ENCODE measurements at places on chromosomes 11 and 22.

DNA sequence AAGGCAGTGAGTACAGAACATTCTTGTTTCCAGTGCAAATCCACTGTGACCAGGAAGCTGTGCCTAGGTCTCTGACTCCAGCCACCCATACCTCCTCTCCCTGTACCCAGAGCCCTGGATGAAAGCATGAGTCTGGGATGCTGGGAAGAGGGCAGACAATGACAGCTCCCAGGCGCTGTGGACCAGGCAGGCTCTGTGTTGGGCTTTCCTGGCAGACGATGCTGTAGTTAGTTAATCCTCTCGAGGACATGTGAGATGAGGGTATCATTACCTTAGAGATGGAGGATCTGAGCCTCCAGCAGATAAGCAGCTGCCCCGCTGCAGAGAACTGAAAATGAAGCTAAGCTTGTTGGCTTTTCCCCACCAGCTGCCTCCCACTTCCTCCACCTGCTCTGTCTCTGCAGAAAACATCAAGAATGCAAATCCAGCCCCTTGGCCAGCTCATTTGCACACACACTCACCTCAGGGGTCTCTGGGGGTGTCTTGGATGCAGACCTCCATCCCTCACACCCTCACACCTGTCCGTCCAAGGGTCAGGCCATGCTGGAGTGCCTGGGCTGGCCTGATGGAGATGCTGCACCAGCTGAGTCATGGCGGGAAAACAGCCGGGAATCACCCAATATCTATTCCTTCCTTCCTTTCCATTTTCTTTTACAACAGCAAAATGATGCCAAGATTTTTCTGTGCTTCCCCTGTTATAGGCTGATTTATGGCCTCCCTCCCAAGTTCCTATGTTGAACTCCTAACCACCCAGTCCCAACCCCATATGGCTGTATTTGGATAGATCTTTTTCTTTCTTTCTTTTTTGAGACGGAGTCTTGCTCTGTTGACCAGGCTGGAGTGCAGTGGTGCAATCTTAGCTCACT lies 94.9 kb upstream of the SEPTIN5 start:
- DNase-seq: no peak

DNA sequence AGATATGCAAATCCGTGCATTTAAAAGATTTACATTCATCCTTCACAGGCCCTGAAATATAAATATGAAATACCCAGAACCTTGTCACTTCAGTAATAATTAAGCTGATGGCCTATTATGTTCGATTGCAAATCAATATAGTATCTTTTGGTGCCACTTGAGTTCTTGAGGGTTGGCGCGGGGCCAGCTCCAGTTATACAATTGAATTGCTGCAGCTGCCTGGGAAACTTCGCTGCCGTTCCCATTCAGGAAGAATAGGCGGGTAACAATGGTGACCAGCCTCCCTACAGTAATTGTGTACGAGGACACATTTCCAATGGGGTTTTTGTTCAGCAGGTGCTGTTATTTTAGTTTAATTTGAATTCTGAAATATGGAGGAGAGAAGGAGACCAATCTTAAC lies 451.2 kb downstream of the INSC start:
- no peak for DNase-seq

DNA sequence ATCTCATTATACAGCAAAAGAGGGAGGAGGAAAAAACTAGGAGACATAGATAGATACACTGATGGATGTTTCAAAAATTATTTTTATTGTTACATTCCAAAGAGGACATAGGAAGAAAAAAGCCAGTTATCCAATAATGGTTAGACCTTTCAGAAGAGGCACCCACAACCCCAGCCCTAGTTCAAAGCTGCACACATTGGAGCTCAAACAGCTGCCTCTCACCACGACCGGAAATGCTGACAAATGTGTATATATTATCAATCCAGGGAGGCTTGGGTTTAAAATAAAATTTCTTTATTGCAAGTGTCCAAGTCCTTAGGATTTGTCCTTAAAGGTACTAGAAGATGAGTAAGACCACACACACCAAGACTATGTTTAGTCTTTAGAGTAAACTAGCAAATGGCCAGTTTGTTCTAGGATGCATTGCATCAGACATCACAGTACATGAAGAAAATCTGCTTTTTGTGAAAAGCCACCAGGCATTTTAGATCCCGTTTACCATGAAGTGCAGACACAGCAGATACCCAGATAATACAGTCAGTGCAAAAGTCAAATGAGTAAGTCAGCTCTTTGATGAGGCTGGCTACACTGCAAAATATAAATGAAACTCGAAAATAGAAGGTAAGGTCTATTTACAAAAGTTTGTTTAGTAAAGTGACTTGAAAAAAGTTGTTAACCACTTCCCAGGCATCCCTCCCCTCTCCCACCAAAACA lies 4.6 kb upstream of the ASCL3 start:
- no peak for DNase-seq

GRCh38 chr11:107713009-107713408 lies 1.2 kb upstream of the SLN start:
- no peak for DNase-seq

- DNase-seq: no peak
Observed at GRCh38 chr11:68960294-68961071, 20.3 kb downstream of the MRGPRD start.

DNA sequence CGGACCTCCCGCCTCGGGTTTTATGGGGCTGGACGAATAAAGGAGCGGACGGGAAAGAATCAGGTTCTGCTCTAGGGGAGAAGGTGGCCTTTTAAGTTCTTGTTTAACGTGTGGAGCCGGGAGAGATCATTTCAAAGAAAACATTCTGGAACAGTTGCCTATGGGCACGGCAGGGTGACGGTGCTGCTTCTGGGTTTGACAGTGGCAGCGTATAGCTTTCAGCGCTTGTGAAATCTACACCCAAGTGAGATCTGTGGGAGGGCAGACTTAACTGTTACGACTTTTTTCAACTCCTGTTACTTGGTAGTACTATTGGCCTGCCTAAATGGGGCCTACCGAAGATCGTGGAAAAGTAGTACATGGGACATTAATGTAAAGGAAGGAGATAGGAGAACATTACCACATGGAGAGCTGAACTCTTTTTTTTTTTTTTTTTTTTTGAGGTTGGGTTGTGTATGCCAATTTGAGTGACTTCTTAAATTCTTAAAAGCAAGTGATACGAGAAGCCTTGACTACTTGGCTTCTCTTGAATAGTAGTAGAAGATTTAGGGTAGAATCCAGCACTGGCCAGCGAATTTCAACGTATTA lies 743 bp downstream of the USP47 start:
- peak; percentile 41 for DNase-seq

DNA sequence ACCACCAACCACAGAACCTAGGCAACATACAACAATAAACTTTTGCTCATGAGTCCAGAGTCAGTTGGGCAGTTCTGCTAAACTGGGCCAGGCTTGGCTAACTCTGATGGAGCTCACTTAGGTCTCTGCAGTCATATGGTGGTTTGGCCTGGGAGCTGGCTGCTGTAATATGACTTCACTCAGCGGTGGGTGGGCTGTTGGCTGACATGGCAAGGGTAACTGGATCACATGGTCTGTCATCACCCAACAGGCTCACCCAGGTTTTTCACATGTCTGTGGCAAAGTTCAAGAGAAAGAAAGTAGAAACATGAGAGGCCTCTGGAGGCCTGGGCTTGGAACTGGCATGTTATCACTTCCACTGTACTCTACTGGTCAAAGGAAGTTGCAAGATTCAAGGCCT lies 43.2 kb upstream of the CLMP start:
- no peak for DNase-seq

- no peak for DNase-seq
Observed at GRCh38 chr11:96103102-96103501, 179.2 kb upstream of the MTMR2 start.

DNA sequence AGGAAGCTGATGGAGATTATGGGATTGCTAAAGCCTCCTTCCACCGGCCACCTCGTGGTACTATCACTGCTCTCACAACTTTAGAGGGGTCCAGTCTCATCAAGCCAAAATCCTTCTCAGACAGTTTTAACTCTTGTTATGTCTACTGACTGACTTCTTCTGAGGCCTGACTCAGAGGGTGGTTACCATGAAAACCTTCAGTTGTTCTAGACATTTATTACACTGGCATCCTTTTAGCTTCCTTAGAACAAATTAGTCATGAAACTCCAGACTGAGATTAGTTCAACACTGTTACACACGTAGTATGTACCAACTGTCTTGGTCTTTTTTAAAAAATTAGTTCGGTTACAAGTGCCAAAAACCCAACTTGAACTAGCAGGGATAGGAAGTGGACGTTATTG lies 7.5 kb downstream of the DIXDC1 start:
- no peak for DNase-seq

DNA sequence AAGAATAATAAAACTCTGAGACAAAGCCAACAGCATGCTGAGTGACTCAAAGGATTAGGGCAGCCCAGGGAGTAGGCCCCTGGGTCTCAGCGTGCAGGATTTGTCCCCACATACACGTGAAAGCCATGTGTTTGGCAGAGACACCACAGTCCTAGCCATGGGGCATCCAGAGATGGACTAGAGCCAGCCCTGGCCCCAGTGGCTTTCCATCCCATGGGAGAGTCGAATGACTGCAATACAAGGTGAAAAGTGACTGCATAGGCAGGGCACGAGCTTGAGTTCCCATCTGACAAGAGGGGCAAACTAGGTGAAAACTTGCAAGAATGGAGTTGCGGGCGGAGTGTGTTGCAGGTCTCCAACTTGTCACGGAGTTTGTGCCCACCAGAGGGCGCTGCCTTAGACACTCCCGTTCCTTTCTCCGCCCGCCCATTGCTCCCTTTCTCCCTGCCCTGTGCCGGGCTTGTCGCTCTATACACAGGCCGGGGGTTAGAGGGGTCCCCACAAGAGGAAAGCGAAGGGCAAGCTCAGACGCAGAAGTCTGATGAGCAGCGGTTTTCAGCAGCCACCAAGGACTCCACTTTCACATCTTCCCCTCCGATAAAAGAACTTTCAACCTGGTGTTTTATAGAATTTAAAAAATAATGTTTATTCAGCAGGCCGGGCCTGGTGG lies 24.2 kb downstream of the TSKU start:
- peak; percentile 27 for DNase-seq

DNA sequence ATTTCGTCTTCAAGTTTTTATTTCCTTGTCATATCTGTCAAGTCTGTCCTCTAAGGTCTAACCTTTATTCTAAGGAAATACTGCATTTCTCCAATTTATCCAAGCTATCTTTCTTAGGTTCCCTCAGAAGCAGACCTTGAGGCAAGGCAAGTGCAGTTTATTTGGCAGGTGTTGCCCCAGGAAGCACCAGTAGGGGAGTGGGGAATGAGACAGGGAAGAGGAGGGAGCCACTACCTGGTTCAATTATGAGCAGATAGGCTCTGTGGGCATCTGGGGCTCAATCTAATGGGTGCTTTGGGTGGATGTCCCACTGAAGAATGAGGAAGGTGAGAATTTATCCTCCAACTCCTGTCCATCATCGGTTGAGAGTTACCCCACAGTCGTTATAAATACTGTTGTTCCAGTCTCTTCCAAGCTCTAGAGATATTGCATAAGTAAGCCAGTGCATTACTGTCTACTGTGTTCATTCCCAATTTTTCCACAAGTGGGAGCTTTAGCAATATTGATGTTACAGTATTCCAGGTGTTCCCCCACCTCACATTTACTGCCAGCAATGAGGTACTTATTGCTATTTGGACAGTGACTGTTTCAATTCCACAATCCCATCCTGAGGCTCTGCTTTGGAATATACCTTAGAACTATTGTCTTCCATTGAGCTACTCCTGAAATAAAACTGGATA lies 154.9 kb upstream of the CEP126 start:
- no peak for DNase-seq

- no peak for DNase-seq
Observed at GRCh38 chr22:23105304-23105703, 35.0 kb downstream of the GNAZ start.

GRCh38 chr11:112017538-112017937 lies 7.7 kb upstream of the DLAT start:
- no peak for DNase-seq

DNA sequence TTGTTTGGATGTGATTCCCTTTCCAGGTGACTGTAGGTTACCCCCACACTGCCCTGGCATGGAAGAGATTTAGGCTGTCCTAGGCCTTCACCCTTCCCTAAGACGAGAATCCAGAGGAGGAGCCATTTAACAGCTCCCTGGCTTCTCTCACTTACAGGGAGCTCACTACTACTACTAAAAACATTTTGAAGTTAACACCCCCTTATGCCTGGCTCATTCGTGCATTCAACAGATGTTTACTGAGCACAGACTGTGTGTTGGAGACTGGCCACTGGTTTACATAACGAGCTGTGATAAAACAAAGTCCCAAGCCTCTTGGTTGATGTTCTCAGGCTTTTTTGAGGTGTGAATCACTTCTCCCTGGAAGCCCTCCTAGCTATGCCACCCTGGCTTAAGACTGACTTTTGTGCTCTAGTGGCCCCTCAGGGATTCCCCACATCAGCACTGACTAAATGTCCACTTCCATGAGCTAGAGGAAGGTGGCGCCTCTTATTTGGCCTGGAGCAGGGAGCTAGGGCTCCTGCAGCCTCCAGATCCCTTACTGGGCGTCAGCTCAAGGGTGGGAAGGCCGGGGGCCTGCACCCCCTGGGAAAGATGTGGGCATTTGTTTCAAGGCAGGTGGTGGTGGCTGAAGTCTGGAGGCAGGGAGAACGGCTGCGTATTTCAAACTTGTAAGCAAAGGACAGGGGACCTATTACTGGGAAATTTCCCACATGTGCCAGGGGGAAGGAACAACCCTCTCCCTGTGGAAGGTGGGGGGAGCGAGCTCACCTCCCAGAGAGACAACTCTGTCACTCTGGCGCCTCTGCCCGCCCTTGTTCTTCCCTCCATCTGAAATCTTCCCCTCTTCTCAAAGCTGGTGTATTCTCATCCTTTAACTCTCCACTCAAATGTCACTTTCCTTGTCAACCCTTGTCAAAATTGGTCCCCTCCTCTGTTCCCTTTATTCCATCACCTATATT lies 19.4 kb upstream of the MALAT1 start:
- DNase-seq: no peak

GRCh38 chr11:120168960-120169681 lies 31.2 kb upstream of the TRIM29 start:
- DNase-seq: no peak

- DNase-seq: no peak
Observed at GRCh38 chr22:19442166-19442565, 5.3 kb downstream of the C22orf39 start.

GRCh38 chr22:36153501-36154422 lies 6.8 kb downstream of the APOL3 start:
- DNase-seq: no peak

DNA sequence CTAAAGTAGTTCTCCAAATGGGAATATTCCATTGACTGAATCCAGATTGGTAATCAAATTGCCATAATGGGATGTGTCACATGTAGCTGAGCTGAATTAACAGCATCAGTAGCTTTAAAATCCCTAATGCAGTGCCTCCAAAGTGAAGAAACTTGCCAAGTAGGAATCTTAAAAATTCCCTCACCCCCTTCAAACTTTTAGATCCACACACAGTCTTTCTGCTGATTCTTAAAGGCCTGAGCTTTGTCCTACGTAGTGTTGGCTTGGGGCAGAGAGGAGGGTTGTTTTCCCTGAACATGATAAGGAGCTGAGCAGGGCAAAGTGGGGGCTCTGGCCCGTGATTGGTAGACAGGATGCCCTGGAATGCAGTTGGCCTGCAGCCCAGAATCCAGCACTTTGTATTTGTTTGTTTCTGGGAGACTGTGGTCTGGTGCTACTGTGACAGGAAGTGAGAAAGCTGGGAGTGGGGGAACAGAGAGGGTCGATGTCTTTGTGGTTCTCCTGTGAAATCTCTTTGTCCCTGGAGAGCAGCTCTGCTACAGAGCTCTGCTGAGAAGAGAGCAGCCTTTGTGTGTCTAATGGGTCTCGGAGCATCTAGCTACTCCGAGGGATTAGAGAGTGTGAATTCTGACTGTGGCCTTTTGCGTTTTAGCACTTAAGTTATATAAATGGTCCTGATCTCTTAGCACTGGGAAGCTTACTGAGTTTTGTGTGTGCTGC lies 16.9 kb downstream of the CTNND1 start:
- DNase-seq: no peak

- no peak for DNase-seq
Observed at GRCh38 chr11:27158456-27159334, 118.1 kb downstream of the BBOX1 start.

Data from central memory CD8-positive, alpha-beta T cell (primary cell).